ENCODE measurements at places on chromosomes 2 and 18. TPM values are rescaled to one million over a fixed set of nuclear protein-coding genes. Genes with fewer than 3 reads are reported as not detected.

The CCDC74B gene
- 1.8 TPM for total RNA-seq

The REG3A gene
- not detected for total RNA-seq

DNA sequence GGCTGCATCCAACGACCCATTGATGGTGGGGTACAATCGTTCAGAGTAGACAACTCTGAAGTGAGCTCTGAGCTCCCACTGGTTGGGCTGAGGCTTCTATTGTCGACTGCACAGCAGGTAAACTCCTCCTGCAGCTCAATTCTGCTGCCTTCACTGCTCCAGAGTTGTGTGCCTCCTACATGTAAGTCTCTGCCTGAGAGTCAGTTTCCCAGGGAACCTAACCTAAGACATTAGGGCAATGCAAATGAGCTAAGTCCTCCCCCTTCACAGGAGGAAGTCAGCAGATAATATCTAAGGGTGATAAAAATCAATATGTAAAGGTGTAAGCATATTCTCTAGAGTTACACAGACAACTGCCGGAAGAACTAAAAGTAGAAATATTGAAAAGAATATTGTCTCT, 22.5 kb upstream of the ACYP2 start:
- DNase-seq, result no peak

- DNase-seq, result no peak
These were observed 28.3 kb upstream of the MRO start for GRCh38 chr18:50848061-50848551.

DNA sequence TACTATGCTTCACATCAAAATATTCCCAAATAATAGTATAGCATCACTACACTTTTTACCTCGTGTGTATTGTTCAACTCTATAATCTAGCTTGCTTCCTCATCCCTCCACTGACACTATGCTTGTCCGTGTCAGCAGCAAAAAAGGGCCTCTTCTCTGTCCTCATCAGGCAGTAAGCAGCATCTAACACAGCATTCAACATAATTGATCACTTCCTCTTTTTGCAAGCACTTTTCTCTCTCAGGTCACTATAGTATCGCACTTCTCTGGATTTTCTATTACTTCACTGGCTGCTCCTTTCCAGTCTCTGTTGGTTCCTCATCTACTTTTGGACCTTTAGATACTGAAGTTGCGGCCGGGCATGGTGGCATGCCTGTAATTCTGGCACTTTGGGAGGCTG, 64.9 kb upstream of the ZSWIM2 start:
- DNase-seq, result no peak

The TCF23 gene
- total RNA-seq, result not detected

DNA sequence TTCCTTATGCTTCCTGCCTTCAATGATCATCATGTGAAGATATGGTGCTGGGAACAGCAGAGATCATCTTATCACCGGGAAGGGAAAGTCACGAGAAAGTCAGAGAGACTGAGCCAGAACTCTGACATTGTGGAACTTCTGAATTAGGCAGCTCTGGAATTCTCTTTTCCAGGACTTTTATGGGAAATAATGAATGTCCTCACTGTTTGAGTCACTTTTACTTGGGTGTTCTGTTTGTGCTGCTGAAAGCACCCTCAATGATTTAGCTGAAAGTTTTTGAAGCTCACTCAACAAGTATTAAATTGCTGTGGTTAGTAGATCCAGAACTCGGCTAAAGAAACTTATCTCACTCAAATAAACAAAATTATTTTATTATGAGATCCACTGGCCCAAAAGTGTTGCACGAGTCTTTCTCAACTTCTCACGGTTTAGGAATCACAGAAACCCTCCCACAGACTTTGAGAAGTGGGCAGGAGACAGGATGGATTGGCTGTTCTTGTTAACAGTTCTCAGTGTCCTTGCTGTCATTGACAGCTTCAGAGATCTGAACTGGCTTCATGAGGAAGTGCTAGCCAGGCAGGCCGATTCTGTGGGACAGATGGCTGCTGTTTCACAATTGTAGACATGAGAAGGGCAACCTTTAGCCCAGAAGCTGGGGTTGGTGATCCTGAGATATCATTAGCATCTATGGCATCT, 26.4 kb upstream of the ATRAID start:
- DNase-seq, result no peak

- DNase-seq, result no peak
These were observed 41.4 kb upstream of the FHOD3 start for GRCh38 chr18:36256094-36256493.

DNA sequence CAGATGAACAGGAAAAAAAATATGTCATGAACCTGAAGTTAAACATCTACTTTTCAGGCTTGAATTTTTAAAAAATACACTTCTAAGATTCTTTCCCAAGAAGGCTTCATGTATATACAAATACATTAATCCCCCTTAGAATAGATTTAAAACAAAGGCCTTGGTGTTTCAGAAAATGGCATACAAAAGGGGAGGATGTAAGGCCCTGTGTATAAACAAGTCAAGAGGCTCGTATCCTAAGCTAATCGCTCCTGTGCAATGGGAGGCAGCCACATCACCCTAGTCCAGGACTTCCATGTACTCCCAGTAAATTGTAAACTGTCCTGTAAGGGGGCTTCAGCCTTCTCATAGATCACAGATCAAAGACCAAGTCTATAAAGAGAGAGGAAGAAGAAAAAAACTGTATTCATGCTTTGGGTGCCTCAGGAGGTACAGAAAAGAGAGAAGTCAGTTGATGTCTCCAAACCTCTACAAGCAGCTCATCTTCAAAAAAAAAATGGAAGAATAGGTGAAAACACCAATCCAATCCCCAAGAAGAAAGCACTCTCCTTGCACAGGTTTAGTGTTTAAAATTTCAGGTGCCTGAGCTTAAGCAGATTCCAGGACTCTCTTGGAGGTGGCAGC, 53.9 kb downstream of the ANKRD44 start:
- no peak for DNase-seq

DNA sequence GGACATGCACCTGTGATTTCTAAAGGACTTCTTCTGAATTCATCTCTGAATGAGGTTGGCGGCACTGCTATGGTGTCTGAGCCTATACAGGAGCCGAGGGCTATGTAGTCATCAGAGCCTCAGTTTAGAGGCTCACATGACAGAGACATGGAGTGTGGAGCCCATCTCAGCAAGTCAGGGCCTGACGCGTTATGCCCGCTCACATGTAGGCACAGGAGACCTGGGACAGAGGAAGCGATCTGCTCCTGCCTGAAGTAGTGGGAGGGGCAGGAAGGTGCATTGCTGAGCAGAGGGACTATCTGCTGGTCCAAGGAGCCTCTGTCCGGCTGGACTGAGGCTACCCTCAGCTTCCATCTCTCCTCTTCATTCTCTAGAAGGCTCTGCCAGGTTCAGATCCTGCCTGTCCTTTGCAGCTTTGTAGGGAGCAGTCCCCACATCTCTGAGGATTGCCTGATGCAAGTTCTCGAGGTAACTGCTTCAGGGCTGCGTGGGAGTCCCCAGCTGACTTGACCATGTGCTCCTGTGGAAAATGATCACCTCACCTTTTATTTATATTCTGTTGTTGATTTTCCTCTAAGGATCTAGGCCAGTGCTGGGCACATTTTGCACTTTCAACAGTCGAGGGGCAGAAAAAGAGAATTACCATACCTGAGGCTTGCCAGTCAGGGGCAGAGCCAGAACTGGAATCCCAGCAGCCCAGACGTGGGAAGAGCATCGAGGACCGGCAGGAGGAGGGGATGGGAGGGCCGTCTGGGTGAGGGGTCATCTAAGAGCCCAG, 16.6 kb downstream of the KLHL29 start:
- DNase-seq, result no peak

DNA sequence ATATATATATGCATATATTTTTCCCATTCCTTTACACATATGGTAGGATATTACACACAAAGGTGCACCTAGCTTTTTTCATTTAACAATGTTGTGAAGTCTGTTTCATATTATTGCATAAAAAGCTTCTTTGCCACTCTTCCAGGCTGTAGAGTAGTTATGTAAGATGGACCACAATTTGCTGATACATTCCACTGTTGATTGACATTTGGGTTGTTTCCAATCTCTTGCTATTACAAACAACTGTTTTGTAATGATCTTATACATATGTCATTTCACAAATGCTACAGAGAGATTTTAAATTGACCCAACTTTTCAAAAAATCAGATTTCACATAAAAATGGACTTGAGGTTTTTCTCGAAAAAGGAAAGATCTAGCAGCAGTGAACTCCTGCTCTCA, 301.4 kb downstream of the CDCA7 start:
- DNase-seq, result no peak

The POLR1B gene
- 78.4 TPM for total RNA-seq

DNA sequence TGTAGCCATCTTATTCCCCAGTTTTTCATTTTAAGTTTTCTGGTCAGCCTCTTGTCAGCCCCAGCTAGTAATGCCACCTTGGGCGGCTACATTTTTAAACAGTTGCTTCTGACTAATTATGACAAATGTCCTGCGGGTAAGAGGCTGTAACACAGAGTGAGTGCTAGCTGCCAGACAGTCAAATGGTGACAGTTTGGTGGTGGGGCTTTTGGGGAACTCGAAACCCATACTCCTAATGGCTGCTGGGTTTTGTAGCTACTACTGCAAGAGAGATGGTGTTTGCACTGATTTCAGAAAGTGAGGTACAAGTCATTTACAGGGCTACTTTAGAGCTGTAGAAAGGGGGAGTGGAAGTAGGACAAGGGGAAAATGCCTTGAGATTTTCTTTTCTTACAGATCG, 48.2 kb downstream of the ZCCHC2 start:
- DNase-seq, result no peak

GRCh38 chr18:24000613-24001490, 13.7 kb upstream of the TTC39C start:
- no peak for DNase-seq

GRCh38 chr2:161041356-161041755, 118.9 kb upstream of the TANK start:
- no peak for DNase-seq

DNA sequence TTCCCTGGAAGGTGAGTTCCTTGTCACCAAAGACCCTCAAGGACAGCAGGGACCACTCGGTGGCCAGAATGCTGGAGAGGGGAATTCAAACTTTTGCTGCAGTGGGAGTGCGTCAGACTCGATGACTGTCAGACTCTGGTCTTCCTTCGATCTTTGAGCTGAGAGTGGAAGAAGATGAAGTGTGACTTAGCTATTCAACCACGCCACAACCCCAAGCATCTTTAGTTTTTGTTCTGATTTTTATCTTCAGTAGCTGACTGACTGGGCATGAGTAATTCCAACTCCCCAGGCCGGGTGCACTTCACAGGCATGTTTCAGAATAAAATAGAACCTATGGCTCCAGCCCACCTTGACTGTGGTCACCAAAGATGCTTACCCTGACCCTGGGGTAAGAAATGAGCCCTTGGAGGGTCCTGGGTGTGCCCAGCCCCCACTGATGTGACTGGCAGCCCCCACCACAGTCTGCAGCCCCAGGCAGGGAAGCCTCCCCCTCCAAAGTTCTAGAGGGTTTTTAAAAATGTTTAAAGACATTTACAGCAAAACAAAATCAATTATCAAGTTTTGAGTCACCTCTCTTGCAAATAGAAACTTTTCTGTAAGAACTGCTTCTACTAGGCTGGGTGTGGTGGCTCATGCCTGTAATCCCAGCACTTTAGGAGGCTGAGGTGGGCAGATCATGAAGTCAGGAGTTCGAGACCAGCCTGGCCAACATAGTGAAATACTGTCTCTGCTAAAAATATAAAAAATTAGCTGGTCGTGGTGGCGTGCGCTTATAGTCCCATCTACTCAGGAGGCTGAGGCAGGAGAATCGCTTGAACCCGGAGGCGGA, 24.9 kb upstream of the YWHAQ start:
- peak; percentile 64 for DNase-seq

The FHOD3 gene
- not detected for total RNA-seq

The FMNL2 gene
- 16.1 TPM for total RNA-seq

GRCh38 chr18:79352432-79352831, 43.3 kb upstream of the NFATC1 start:
- DNase-seq, result no peak

GRCh38 chr2:234032279-234032856, 18.1 kb upstream of the SPP2 start:
- DNase-seq, result peak; percentile 24

GRCh38 chr2:69997015-69997830, 35.8 kb upstream of the ASPRV1 start:
- DNase-seq, result no peak

The SAP130 gene
- total RNA-seq, result 30.9 TPM

The CPO gene
- not detected for total RNA-seq

DNA sequence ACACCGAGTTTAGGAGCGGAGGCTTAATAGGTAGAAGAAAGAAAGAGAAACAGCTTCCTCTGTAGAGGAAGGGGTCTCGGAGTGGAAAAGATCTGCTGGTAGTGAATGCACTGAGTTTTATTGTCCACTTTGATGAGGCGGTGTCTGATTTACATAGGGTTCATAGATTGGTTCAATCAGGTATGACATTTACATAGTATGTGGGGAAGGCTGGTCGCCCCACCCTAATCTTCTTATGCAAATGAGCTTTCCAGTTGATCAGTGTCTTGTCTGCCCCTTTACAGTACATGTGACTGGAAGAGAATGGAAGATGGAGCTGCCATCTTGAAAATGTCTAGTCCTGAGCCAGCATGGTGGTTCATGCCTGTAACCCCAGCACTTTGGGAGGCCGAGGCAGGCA, 19.9 kb upstream of the CNOT11 start:
- DNase-seq, result no peak

The PLEK gene
- total RNA-seq, result 3.2 TPM

DNA sequence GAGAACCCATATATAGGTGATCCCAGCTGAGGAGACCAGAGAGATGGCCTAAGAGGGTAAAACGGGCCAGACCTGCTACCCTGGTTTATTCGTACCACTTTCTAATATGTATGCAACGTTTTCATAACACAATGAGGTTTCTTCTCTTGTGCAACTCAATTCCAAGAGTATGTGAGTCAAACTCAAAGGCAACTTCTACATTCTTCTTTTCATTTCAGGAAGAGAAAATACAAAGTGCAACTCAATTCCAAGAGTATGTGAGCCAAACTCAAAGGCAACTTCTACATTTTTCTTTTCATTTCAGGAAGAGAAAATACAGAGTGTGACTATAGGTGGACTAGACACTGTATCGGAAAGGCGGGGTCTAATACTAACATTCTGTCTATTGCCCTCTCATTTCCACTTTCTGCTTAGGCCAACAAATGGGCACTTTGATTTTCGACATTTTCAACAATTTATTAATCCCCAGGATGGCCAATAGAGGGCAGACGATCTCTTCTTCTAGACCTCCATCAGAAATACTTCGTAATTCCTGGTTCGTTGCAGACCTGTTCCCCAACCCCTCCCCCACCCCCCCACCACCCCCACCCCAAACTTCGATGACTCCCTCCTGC, 3.7 kb upstream of the CRIM1 start:
- no peak for DNase-seq

The MYOM1 gene
- 0.22 TPM for total RNA-seq

The EN1 gene
- total RNA-seq, result not detected

- DNase-seq, result no peak
These were observed 89.6 kb upstream of the CCDC68 start for GRCh38 chr18:55048892-55049291.

DNA sequence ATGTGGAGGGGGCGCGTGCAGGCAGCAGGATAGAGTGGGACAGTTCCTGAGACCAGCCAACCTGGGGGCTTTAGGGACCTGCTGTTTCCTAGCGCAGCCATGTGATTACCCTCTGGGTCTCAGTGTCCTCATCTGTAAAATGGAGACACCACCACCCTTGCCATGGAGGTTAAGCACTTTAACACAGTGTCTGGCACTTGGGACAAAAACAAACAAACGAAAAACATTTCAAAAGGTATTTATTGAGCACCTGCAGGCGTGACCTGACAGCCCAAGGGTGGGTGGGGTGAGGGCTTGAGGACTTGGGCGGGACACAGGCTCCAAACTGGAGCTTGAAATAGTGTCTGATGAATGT, 4.6 kb upstream of the CTDSP1 start:
- no peak for DNase-seq

The SESTD1 gene
- total RNA-seq, result 9.6 TPM

- DNase-seq, result no peak
These were observed 50.4 kb downstream of the SPATS2L start for GRCh38 chr2:200356857-200357384.

- peak; percentile 45 for DNase-seq
These were observed 206.5 kb downstream of the SETBP1 start for GRCh38 chr18:44887227-44887631.

Data from activated T-helper 1 cell treated with anti-CD3 and anti-CD28 coated beads, Interleukin-12 subunit alpha, Interleukin-12 subunit beta, Interleukin-2, Interleukin-4 antibody, amounts not matched to agents 30 ng/mL and 10 ng/mL and 1 ng/mL, durations not matched to agents 14 hours and 24 hours and 36 hours (primary cell).